OCI-LY7 (cell line): ENCODE measurements at places on chromosomes 11 and 22.

DNA sequence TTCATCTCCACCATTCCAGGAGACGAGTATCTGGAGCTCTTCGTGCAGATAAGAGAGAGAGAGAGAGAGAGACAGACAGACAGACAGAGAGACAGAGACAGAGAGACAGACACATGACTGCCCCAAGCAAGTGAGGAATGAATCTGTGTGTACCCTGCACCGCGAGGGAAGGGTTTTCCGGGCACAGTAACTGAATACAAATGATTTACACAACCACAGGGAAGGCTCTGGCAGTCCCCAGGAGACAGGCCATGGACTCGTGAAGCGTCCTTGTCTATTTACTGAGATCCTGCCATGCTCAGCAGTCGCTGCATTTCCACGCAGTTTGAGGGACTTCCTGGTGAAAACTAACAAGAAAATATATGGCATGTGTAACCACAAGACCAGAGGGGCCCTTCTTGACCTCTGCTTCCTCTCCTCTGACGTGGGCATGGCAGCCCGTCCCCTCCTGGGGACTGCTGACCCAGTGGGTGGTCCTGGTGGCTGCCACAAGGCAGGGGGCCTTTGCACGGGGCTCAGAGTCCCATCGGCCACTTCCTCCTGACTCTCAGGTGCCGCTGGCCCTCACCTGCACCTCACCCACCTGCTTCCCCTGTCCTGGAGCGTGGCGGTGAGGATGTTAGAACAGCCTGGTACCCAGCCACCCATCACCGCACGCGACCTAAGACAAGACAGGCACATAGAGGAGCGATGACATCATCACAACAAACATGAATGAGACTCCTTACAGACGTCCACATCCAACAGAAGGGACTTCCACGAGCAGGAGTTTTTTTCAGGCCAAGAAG, 75.9 kb downstream of the PHF21B start:
- no peak for DNase-seq

- no peak for DNase-seq
These were observed 56.0 kb downstream of the COMMD9 start for GRCh38 chr11:36233204-36233603.

- DNase-seq = no peak
These were observed 78.7 kb downstream of the COMMD9 start for GRCh38 chr11:36210529-36210928.

GRCh38 chr22:45970705-45971407, 6.1 kb downstream of the WNT7B start:
- DNase-seq = no peak
